ENCODE measurements at places on chromosomes 2 and 18. TPM values are rescaled to one million over a fixed set of nuclear protein-coding genes. Genes with fewer than 3 reads are reported as not detected.

Gene DYSF
- 2.6 TPM for polyA plus RNA-seq

Gene ABHD1
- 0.08 TPM for polyA plus RNA-seq

Gene EIF2AK2
- polyA plus RNA-seq, result 4.0 TPM

Gene NEDD4L
- polyA plus RNA-seq, result 14.1 TPM

Gene SPAG16
- polyA plus RNA-seq, result 20.4 TPM

Gene DNAJC5G
- 0.14 TPM for polyA plus RNA-seq

Gene DQX1
- 3.4 TPM for polyA plus RNA-seq

Gene SKA1
- 3.1 TPM for polyA plus RNA-seq

Gene KCNS3
- 3.8 TPM for polyA plus RNA-seq

Gene CUL3
- polyA plus RNA-seq, result 159 TPM

Gene IL36G
- 6.2 TPM for polyA plus RNA-seq

Gene ALK
- polyA plus RNA-seq, result 0.04 TPM

Gene RAB31
- polyA plus RNA-seq, result 17.5 TPM

Gene DYNAP
- 9.6 TPM for polyA plus RNA-seq

Gene PFN4
- polyA plus RNA-seq, result 0.39 TPM

Gene SKOR2
- polyA plus RNA-seq, result not detected

Gene CASP8
- 12.8 TPM for polyA plus RNA-seq

Gene SCN7A
- 1.2 TPM for polyA plus RNA-seq

Gene PLCD4
- polyA plus RNA-seq, result 5.4 TPM

Gene CYP1B1
- 1.5 TPM for polyA plus RNA-seq

Gene CNTNAP5
- not detected for polyA plus RNA-seq

Gene UGT1A3
- polyA plus RNA-seq, result 1.5 TPM

Gene FOSL2
- polyA plus RNA-seq, result 53.2 TPM
